ENCODE measurements at places on chromosomes 6 and 20.

- no peak for DNase-seq
These were observed 135.1 kb downstream of the TBXT start for GRCh38 chr6:166032366-166033200.

DNA sequence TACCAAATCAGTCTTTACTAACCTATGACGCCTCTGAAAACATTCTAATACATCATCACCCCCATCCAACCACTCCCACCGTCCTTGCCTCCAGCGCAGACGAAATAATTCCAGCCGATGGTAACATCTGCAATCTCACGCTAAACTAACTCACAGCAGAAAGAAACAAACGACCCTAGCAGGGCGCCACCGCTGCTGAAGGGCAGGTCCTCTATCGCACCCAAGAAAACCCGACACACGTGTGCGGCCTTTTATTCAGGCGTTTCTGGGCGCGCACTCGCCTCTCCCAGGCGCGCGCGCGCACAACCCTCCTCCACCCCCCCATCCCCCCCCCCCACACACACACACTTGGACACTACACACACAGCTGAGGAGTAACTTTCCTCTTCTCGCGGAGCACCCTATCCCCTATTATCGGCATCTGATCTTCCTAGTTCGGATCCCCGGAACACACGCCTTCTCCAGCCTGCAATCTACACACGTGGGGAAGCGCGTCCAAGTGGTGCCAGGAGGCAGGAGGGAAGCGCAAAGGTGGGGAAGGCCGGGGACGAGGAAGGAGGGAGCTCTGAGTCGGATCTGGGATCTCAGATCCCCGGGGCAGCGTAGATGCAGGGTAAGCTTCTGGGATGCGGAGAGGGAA, 1.4 kb downstream of the GFOD1 start:
- DNase-seq, result no peak

- DNase-seq, result no peak
These were observed 82.2 kb downstream of the ANKRD60 start for GRCh38 chr20:58146081-58146745.

DNA sequence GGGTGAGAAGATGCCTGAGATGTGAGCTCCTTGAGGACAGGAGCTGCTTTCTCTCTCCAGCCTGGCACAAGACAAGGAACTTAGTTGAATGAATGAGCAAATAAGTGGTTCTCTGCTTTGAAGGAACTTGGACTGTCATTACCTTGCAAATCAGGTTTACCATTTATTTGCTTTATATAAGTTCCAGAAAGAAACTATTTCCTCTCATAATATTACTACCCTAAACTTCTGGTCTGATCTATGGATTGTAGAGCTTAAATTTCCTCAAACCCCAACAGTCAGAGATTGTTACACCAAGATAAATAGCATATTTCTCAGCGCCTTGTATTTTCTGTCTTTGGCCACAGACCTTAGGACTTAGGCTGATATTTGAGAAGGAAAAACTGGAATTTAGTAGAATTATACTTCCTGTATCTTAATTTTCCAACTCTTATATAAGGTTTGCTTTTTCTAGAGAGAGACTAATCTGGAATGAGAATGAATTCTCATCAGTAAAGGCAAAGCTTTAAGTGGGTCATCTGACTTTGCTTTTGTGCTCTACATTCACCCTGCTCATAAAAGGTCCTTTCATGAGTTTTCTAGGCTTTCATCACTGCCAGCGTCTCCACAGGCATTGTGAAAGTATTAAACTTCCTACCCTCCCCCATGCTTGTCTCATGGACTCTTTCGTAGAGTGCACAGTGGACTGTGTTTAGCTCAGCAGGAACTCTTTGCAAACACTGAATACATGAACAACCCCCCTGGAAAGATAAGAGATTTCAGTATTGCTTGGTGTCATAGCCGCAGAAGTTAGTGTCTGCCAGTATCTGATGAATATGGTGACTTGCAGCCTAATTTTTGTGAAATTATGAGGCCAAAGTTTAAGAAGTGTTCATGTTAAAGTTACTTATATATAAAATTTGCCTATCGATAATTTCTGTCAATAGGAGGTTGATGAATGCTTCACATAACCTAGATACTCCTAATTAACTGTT, 74.0 kb downstream of the PTPRA start:
- DNase-seq, result no peak
